ENCODE measurements at places on chromosomes 2 and 18. TPM values are rescaled to one million over a fixed set of nuclear protein-coding genes. Genes with fewer than 3 reads are reported as not detected.
A peak's percentile ranks its signal among the peaks of the same experiment; 100 is the strongest.

- DNase-seq, result no peak
Measured at GRCh38 chr2:38202713-38203445, 126.9 kb upstream of the CYP1B1 start.

DNA sequence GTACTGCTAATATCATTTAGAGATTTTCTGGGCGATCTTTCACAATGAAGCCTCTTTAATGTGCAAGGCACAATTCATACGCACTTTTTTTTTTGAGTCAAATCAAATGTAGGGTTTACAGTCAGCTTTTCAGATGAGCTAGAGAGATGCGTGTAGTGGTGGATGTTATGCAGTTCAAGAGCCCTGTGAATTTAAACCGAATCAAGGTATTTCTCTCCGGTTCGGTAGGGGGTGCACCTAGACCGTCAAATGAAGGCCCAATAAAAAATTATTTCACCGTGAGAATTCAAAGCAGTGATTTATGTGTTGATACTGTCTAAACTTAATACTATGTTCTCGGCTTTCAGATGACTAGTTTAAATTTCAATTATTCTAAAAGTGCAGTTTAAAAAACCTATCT, 1.1 kb downstream of the PTH2R start:
- peak; percentile 20 for DNase-seq

GRCh38 chr2:188786368-188786841, 187.8 kb upstream of the COL3A1 start:
- no peak for DNase-seq

DNA sequence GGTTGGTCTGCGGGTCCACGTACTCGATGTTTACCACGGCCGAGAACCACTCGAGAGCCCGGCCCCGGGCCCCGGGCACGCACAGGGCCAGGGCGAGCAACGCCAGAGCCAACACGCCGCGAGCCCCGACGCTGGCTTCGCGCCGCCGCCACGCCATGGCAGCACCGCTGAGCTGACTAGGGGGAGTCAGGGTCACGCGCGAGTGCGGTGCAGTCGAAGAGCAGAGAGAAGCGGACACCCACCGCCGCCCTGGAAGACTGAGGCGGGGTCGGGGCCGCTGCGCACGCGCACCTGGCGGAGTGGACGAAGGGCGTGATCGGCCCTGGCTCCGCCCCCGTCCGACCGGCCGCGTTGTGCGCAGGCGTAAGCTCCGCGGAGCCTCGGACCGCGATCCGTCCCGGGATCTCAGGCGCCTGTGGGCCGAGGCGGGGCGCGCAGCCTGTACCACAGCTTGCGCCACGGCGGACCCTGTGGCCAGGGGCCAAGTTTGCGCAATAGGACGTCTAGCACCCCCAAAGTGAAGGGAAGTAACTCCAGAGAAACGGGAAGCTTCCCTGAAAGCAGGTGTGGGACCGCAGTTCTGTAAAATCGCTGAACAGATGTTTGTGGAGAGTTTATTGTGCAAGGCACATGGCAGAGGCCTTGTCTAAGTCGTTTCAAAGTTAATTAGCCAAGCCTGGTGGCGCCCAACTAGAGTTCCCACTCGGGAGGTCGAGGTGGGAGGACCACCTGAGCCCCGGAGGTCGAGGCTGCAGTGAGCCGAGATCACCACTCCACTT, at the start of gene RNF149:
Gene RNF149 (minus strand): TSS at position 270 of the 779 bp plus-strand sequence. CDS start 113 bp downstream, at position 157.
- peak; percentile 87 for DNase-seq

DNA sequence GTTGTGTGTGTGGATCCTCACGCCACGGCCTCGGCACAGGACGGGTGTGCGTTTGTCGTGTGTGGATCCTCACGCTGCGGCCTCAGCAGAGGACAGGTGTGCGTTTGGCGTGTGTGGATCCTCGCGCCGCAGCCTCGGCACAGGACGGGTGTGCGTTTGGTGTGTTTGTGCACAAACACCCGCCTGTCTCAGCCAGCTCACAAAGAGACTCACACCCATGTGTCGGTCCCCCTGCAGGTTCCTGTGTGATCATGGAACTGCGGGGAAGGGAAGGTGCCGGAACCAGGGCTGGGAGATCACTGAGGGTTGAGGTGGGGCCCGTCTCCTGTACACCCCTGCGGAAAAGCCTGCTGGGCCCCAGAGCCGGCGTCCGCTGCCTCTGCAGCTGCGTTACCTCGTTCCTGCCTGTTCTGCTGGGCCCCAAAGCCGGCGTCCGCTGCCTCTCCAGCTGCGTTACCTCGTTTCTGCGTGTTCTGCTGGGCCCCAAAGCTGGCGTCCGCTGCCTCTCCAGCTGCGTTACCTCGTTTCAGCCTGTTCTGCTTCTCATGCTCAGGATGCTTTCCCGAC, 53.6 kb downstream of the CTDP1 start:
- no peak for DNase-seq

GRCh38 chr2:151367571-151367970, 10.2 kb downstream of the TNFAIP6 start:
- no peak for DNase-seq

The ERBB4 gene
- not detected for total RNA-seq

DNA sequence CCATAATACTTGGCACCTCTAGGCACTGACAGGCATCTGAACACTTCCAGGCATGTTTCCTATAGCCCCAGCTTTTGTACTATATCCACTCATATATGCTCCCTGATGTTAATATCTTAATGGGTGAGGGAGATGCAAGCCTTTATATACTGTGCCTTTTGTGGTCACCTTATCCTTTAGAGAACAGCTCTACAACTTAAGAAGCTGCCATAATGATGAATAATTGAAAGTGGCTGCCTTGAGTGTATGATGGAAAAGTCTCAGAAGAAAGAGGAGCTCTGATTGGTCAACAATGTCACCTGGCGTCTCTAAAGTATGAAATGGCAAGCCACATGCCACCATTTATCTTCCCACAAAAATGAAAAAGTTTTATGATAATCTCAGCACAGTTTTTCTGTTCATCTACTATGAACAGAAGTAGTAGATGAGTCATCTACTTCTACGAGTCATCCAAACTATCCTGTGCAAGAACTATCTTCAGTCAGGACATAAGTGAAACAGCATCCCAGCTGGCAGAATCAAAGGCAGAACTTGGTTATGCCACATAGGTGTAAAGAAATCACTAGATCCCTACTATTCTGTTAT, 997.9 kb upstream of the CELF4 start:
- peak; percentile 41 for DNase-seq

DNA sequence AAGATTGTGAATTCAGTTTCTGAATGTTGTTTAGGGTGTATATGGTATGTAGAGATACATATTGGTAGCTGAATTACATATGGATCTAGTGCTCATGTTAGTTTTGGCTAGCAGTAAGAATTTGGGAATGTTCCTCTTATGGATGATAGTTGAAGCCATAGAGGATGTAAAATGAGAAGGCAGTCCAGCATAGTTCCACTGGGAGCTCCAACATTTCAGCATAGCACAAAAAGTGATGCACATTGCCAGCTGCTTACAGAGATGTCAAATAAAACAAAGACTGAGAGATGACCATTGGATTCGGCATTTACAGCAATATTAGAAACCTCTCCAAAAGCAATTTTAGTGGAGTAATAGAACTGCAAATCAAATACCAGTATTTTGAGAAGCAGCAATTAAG, 77.4 kb downstream of the EML4 start:
- no peak for DNase-seq

DNA sequence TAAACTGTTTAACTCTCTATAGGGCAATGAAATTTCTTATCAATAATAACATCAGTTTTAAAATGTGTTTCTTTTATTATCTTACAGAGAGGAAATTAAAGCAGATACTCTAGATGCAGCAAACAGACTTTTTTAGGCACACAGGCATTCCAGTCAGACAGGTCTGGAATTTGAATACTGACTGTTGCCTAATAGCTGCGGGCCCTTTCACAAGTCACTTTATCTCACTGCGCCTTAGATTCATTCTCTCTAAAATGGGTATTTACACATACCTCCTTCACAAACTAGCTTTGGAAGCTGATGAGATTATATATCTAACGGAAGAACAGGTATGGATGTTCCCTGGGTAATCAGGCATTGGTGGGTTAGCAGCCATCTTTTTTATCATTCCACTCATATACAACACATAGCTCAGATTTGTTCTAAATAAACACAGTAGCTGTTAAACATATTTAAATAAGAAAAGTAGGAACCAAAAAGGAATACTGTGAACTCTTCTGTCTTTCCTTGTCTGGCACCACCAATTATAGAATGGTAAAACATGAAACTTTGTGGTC, 104.2 kb downstream of the LRP2 start:
- DNase-seq, result no peak

DNA sequence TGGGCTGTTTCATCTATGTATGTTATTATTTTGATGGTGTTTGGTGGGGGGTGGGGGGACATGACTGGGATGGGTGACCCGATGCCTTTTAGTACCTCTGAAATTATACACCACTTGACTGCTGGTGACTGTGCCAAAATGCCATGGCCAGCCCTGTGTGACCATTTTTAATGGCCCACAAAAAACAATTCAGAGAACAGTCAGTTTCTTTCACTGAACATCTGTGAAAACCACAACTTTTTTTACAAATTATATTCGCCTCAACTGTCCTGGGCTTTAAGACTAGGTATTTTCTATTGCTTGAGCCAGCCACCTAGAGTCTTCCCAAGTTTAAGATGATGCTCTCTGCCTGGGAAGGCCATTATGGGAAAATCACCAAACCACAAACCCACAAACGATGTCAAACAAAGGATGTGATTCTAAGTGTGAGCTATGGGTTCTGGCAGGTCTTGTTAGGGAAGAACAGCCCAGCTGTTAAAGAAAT, 33.9 kb downstream of the FN1 start:
- no peak for DNase-seq

GRCh38 chr2:38214209-38214717, 138.3 kb upstream of the CYP1B1 start:
- DNase-seq, result peak; percentile 55

- DNase-seq, result no peak
Measured at GRCh38 chr2:196288006-196288538, 116.7 kb upstream of the STK17B start.

The NYAP2 gene
- not detected for total RNA-seq

The STRN gene
- 22.2 TPM for total RNA-seq

DNA sequence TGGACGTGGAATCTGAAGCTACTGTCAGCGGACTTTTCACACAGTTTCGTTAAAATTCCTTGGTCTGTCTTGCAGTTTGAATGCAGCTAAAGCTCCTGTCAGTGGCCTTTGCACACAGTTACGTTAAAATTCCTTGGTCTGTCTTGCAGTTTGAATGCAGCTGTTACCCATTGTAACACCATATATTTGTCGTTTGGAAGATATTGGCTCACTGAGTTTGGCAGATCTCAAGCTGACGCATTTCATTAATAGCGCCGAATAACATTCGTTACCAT, 1.0 kb downstream of the LIMS1 start:
- DNase-seq, result no peak

GRCh38 chr2:20468549-20469500, 22.0 kb downstream of the RHOB start:
- no peak for DNase-seq

DNA sequence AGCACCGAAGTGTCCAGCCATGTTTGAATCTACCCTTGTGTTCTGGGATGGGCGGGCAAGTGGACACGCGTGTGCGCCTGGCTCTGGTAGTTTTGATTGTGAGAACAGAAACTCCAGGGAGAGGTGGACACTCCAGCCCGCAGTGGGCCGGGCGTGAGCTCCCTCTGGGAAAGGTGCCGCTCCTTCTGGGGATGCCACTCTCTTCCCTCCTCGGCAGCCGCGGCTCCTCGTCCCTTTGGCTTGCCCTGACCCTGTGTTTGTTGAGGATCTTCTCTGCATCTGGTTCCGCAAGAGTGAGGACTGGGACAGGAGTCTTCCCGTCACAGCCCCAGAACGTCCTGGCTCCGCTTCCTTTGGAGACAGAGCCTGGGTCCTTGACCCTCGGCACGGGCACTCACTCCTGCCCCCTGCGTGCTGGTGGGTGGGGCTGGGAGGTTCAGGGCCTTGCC, 1.3 kb downstream of the CTDP1 start:
- no peak for DNase-seq

- DNase-seq, result no peak
Measured at GRCh38 chr2:106165561-106165960, 28.5 kb downstream of the UXS1 start.

The CHRNG gene
- total RNA-seq, result not detected

- no peak for DNase-seq
Measured at GRCh38 chr2:2826209-2826551, 495.1 kb upstream of the MYT1L start.

The SLC14A1 gene
- total RNA-seq, result 0.26 TPM

DNA sequence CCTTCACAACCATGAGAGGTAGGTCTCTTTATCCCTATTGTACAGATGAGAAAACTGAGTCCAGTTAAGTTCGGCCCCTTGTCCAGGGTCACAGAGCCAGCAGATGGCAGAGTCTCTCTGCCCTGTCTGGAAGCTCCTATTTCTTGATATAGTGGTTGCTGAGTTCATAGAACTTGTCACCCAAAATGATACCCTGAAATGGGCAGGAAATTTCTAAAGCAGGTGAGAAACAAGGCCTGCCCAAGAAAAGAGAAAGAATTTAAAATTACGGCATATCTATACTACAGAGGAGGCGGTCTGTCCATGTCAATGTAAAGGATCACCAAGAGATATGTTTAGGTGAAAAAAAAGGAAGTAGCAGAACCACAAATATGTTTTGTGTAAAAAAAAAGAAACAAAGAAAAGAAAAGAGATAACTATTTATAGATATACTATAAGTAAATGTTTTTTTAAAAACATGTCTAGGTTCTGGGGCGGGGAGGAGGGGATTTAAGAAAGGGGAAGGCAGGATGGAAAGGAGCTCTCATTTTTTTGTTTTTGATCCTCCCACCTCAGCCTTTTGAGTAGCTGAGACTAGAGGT, 39.8 kb downstream of the MYO7B start:
- DNase-seq, result no peak

The GCFC2 gene
- total RNA-seq, result 36.4 TPM

DNA sequence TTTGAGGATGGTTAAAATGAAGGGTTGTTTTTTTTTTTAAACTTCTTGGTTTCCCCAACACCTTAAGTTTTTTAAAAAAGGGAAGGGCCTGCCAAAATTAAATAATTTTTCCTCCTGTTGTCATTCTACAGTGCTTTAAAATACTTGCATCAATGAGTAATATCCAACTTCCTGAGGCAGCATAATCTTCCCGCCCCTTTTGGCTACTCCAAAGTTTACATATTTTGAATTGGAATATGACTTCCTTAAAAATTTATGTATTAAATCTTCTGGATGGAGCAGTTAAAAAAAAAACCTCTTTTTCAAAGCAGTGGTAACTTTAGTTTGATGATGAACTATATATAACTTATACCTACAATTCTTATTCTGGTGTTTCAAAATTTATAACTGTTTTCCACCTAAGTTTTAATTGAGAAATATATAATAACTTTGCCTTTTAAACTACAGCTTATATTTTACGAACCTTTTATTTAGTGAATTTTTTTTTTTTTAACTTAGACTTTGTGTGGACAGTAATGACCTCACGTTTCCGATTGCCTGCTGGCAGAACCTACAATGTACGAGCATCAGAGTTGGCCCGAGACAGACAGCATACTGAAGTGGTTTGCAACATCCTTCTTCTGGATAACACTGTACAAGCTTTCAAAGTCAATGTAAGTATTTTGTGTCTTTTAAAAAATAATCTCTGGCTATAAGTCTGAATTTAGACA, 49.8 kb downstream of the PTPN4 start:
- DNase-seq, result no peak

The CNGA3 gene
- not detected for total RNA-seq

- DNase-seq, result no peak
Measured at GRCh38 chr2:30940839-30941238, 133.6 kb upstream of the CAPN13 start.

The SLC4A1AP gene
- 21.2 TPM for total RNA-seq

The CHRNA1 gene
- total RNA-seq, result not detected

GRCh38 chr18:5984245-5984644, 88.9 kb upstream of the TMEM200C start:
- DNase-seq, result no peak

Data from activated naive CD4-positive, alpha-beta T cell treated with anti-CD3 and anti-CD28 coated beads for 36 hours (primary cell).